Activated T-cell treated with anti-CD3 and anti-CD28 coated beads, Interleukin-2, amount 50 U/mL, for 24 hours (primary cell): ENCODE measurements at places on chromosomes 7 and 10.

DNA sequence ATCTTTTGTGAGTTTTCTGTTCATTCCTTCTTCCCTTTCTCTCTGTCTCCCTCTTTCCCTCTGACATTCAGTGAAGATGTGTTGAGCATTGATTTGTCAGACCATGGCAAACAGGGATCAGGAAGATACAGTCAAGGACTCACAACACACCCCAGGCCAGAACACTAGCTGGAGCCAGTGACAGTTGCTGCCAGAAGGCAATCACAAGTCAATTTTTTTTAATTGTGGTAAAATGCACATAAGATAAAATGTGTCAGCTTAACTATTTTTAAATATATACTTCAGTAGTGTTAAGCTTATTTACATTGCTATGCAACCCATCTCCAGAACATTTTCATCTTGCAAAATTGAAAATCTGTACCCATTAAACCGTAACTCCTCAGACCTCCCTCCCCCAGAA, 62.6 kb downstream of the TEX36 start:
- no peak for DNase-seq

GRCh38 chr7:100825751-100826513, 1.4 kb downstream of the EPHB4 start:
- no peak for DNase-seq

- DNase-seq: no peak
Measured at GRCh38 chr10:49519717-49520116, 19.2 kb downstream of the ERCC6 start.

DNA sequence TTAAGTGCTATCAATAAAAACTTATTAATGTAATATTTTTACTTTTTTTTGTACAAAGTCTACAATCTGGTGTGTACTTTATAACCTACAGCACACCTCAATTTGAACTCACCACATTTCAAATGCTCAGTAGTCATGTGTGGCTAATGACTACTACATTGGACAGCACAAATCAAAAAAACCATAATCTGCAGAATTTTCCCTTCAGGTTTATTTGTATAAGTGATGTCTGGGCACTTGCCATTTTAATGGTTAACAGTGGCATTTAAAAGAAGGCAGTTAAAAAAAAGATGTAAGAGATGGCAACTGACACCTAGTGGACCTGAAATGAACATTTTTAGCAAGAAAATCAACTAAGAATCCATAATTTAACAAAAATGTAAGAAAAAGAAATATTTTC, 124.6 kb upstream of the NRBF2 start:
- no peak for DNase-seq

DNA sequence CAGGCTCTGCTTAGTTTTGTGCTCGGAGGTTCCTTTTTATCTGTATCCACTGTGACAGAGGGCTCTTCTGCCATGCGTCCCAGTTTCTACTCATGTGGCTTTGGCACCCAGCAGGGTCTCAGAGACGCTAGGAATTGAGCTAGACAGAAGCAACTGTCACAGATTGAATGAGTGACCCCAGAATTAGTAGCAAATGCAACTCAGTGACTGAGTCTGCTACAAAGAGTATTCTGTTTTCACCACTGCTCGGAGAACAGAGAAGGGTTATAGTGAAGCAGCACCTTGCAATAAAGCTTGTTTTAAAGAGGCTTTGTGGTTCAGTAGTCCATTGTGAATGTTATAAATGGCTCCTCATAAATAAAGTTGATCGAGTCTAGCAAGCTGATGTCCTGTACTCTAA, 113.2 kb downstream of the DNAH11 start:
- no peak for DNase-seq

DNA sequence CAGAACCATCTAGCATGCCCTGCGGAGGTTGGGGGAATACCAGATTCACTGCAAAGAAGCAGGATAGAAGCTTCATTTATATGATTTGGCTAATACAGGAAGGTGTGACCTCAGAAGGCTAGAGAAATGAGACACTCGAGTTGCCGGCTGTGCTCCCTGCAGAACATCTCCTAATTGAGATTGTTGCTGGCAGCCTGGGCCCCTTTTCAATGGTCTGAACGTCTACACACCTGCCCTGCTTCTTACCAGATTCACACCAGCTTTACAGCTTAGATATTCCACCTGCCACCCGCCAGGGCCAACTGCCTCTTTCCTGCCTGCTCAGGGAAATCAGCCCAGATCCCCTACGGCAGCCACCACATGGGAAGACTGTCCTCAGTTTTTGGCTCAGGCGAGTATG, 475.3 kb upstream of the AUTS2 start:
- DNase-seq: no peak

DNA sequence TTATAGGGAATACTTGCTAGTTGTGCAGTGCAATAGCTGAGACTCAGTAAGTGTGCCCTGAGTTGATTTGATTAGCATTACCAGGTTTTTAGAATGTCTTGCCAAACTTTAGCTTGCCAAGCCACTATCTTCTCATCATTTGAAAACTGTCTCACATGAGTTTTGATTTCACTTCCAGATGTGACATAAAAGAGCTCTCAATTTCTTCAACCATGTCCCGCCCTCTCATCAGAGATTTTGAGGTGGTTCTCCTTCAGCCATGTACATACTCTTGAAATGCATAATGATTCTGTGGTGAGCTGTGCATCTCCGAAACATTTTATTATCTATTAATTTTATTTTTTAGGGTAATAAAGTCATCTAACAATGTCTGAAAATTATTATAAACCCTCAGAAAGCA, 215.0 kb upstream of the SEMA3E start:
- no peak for DNase-seq

DNA sequence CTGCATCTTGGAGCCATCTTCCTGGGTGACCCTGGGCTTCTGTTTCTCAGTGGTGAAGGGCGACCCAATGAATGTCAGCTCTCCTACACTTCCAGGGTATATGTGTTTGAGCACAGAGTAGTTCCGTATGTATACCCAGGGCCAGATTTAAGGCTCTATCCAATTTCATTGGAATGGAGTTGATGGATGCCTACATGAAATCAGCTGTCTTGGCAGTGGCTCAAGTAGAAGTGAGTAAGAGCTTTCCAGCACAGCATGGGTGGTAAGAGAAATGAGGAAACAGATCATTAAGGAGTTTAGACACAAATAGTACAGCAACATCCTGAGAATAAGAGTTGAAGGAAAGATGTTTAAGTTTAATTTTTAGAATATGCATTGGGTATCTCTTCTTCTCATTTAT, 433.0 kb downstream of the PAXIP1 start:
- DNase-seq: no peak

- DNase-seq: no peak
Measured at GRCh38 chr10:95309958-95310357, 19.2 kb upstream of the PDLIM1 start.

DNA sequence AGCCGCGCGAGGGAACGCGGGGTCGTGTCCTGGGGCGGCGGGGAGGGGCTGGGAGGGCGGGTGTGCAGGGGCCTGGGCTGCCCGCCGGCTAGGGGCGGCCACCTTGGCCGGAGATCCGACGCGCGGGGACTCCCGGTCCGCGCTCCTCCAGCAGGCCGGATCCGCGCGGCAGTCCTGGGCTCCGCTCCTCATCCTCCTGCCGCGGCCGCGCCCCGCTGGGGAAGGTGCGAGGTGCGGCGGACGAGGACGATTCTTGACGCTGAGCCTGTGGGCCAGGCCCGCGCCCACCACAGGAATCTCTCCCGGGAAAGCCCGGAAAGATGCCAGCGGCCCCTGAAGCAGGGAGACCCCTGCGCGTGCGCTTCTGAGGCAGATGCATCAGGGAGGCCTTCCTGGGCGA, 6.6 kb upstream of the OGDHL start:
- DNase-seq: no peak

GRCh38 chr7:46126675-46127300, 205.7 kb upstream of the IGFBP3 start:
- no peak for DNase-seq

DNA sequence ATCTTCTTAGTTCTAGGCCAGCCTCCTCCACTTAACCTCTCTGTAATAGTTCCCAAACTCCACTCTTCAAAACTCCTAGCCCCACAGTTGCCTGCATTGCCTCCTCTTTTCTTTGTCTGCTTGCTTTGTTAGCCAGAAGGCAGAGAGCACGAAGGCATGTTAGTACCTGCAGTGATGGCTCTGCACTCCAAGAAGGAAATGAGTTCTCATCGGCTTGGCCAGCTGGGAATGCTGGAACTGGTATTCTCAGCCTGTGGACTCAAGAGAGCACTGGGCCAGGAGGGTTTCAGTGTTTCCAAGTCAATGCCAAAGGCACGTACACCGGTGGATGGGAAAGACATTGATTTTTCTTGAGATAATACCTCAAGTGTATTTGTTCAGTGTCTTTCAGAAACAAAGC, 66.3 kb upstream of the HABP2 start:
- DNase-seq: no peak

GRCh38 chr10:43867667-43868565, 219.2 kb upstream of the ZNF32 start:
- DNase-seq: no peak

DNA sequence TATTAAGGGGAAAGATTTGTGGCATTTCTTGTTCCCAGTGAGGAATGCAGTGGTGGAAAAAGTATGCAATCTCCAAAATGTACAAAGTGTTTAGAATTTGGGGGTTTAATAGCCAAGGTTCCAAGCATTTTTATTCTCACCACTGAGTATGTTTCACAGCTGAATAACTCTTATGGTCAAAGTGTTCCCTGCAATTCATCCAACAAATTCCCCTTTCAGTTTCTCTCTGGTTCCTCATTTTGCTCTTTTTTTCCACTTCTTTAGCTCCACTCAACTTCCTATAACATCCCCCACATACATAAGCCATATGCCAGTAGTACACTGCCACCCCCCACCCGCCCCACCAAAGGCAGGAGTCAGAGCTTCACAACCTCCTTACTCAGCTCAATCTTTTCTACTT, 4.6 kb downstream of the HECW1 start:
- no peak for DNase-seq

DNA sequence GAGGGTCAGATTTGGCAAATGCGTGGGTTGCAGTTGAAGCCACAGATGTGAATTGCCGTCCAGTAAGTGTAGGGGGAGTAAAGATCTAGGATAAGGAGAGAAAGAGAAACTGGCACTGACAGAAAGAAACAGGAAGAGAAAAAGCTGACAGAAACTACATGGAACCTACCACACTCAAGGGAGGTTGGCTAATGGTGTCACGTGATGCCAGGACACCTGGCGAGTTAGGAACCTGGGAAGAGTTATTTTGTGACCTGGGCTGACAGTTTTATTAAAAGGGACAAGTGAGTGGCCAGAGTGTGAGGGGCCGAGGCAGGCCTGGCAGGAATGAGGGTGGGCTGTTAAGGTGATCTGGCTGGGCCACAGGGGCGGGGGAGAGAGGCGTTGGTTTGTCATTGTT, 188.7 kb downstream of the ADARB2 start:
- DNase-seq: no peak

DNA sequence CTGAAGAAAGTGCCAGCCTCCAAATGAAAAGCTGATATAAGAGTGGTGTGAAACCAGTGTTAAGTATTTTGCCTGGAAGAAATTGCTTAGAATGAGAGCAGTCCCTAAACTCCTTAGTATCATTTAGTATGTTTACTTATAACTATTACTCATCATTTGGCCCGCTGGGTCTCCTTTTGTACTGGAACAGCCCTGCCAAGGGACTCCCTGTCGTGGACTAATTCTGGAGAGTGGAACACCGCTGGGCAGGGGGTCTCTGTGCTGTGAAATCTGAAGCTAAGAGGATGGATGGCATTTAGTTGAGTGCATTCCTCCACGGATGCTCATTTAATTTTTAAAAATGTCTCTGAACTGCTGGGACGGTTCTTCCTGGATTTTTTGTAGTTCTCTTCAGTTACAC, 889.9 kb upstream of the C7orf33 start:
- DNase-seq: no peak

- no peak for DNase-seq
Measured at GRCh38 chr7:40506158-40506557, 371.4 kb downstream of the SUGCT start.

GRCh38 chr7:5702876-5703571, 78.4 kb downstream of the RNF216 start:
- no peak for DNase-seq
